Stimulated activated CD8-positive, alpha-beta memory T cell treated with anti-CD3 and anti-CD28 coated beads, Interleukin-4, amount 100 ng/mL, for 48 hours (primary cell): ENCODE measurements at places on chromosomes 3 and 15.

GRCh38 chr3:18898911-18899310 lies 249.4 kb upstream of the KCNH8 start:
- DNase-seq = no peak

DNA sequence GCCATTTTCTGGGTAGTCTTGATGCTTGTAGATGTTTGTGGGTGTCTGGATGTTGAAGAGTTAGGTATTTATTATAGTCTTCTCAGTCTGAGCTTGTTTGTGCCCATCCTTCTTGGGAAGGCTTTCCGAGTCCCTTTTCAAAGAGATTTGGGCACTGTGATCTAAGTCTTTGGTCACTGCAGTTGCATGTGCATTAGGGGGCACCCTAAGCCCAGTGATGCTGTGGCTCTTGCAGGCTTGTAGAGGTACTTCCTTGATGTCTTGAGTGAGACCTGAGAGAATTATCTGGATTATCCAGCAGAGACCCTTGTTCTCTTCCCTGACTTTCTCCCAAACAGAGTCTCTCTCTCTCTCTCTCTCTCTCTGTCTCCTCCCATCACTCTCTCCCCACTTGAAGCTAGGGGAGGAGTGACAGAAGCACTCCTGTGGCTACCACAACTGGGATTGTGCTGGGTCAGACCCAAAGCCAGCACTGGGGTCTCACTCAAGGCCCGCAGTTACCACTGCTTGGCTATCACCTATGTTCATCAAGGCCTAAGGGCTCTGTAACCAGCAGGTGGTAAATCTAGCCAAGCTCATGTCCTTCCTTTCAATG lies 68.5 kb downstream of the TMCO5A start:
- no peak for DNase-seq

GRCh38 chr15:69304182-69304545 lies 5.5 kb downstream of the PAQR5 start:
- no peak for DNase-seq

GRCh38 chr3:90026406-90026805 lies 919.0 kb downstream of the EPHA3 start:
- no peak for DNase-seq

GRCh38 chr3:79211586-79212359 lies 556.0 kb downstream of the ROBO1 start:
- DNase-seq = no peak

DNA sequence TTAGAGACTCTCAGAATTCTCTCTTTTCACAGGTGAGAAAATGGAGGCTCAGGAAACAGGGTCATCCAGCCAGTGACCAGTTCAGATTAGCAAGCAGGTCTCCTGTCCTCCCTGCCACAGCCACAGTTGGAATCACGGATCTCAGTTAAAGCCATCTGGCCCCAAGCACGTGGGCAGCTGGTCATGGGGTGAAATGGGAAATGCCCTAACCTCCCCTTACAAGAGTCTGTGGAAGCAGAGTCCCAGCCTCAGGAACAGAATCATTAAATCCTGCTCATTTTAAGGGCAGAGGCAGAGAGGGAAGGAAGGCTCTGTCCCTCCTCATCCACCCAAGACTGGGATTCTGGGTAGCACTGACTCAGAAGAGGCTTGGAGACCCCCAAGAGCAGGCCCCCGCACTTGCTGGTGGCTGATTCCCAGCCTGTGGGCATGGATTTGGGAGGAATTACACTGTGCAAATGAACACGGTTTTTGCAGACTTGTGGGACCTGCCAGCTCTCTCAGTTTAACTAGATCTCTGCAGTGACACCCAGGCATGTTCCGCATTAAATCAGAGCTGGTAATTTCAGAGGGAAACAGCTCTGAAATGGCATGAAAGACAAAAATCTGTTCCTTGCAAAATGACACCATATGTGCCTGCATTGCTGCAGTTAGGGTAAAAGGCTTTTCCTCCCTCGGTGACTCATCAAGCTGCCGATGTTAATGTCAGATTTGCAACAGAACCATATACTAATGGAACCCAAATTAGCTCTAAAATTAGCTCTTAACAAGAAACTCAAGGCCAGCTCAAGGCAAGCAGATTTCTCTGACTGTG lies 89.0 kb downstream of the BDH1 start:
- DNase-seq = no peak
